Activated T-helper 17 cell treated with anti-CD3 and anti-CD28 coated beads, Interleukin-2, amount 50 U/mL, for 72 hours (primary cell): ENCODE measurements at places on chromosomes 2 and 18.
A peak's percentile ranks its signal among the peaks of the same experiment; 100 is the strongest.

DNA sequence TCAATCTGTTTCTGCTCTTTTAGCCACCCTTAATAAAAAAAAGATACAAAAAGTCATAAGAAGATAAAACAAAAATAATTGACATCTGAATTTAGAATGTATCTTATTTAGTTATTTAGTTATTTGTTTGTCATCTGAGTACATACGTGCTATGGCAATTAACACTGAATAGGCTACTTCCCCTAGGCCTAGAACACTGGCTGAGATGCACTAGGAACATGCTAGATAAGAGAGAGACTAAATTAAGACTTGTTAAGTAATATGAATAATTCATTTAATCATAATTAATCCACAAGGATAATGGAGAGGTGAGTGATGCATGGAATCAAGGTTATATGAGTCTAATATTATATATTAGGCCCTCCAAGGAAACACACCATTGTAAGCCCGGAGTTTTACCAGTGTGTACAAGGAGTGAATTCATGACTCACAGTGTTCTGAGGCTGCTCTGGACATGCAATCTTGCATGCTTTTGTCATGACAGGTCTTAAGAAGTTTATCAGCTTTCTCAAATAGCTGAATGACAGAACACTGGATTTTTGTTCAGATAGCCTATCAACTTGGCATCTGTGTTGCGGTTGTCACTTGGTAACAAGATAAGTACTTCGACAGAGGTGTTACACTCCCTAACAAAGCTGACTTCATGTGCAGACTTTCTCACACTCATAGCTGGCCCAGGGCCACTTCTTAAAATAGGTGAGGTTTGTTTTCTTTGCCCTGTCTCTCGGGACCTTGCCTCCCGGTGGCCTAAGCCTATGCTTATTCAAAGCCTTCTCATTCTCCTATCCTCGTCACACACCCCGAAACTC, 5.0 kb upstream of the SERPINB2 start:
- ATAC-seq = no peak

- peak; percentile 47 for ATAC-seq
Measured at GRCh38 chr18:47150824-47151366, 595 bp upstream of the HDHD2 start.

GRCh38 chr2:234147335-234147861, 96.9 kb downstream of the SPP2 start:
- ATAC-seq = peak; percentile 53

GRCh38 chr18:43596105-43596712, 318.9 kb upstream of the SYT4 start:
- ATAC-seq = no peak

- no peak for ATAC-seq
Measured at GRCh38 chr2:16038621-16039020, 98.3 kb downstream of the MYCN start.

- no peak for ATAC-seq
Measured at GRCh38 chr2:85445316-85446295, 27.1 kb downstream of the SH2D6 start.

DNA sequence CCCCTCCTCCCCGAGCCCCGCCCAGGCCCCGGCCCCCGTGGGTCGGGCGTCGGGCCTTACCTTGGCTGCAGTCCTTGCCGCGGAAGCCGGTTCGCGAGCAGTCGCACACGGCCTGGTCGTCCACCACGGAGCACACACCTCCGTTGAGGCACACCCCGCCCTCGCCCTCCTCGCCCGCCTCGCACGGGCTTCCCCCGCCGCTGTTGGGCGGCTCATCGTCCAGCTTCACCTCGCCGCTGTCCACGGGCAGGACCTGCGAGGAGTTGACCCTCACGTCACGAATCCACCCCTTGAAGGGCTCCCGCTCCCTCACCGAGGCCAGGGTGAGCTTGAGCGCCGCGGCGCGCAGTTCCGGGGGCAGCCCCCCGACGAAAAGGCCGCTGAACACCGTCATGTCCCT, 4.5 kb downstream of the NRXN1 start:
- no peak for ATAC-seq
